Activated naive CD8-positive, alpha-beta T cell treated with anti-CD3 and anti-CD28 coated beads, Interleukin-2, amount 50 U/mL, for 16 hours (primary cell): ENCODE measurements at places on chromosomes 1 and 21.

DNA sequence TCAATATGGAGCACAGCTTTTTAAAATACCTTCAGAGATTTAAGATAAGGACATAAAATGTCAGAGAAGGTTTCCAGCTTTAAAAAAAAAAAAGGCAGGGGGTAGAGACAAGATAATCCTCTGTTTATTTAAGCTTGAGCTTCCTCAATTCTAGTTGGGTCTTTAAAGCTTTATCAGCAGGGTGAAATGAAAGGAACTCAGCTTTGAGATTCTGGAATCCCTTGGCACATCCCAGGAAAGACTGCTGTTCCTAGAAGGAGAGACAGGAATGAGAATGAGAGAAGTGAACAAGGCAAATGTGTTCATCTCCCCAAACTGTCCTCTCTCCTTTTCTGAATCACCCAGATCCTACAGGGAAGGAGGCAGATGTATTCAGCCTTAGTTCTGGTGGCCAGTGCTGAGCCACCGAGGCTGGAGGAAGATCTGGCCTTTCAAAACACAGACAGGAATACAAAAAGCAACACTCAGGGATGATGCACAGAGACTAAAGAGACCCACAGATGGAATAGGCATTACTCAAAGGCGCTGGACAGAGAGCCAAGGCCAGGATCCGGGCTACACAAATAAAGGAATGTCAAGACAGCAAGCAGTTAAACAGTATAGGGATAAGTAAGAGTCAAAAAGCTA lies 385.8 kb upstream of the DUSP10 start:
- no peak for DNase-seq

GRCh38 chr1:190066011-190066410 lies 411.7 kb downstream of the BRINP3 start:
- no peak for DNase-seq

- no peak for DNase-seq
Measured at GRCh38 chr1:233326319-233326718, 1.2 kb upstream of the MAP3K21 start.

DNA sequence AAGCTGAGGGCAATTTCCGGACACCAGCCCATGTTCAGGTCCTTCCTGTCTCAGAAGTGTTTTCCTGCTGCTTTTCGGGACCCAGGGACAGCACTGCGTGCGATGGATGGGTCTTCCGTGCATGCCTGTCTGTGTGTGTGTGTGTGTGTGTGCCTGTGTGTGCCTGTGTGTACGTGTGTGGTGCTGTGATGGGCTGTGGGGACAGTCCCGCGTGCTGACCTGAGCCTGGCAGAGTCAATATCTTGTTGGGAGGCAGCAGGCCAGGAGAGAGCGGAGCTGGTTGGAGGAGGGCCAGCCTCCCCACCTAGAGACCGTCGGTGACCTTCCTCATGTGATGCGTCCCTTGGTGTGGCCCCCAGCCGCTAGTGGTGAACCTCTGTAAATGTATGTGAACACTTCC lies 13.7 kb downstream of the SKI start:
- no peak for DNase-seq

DNA sequence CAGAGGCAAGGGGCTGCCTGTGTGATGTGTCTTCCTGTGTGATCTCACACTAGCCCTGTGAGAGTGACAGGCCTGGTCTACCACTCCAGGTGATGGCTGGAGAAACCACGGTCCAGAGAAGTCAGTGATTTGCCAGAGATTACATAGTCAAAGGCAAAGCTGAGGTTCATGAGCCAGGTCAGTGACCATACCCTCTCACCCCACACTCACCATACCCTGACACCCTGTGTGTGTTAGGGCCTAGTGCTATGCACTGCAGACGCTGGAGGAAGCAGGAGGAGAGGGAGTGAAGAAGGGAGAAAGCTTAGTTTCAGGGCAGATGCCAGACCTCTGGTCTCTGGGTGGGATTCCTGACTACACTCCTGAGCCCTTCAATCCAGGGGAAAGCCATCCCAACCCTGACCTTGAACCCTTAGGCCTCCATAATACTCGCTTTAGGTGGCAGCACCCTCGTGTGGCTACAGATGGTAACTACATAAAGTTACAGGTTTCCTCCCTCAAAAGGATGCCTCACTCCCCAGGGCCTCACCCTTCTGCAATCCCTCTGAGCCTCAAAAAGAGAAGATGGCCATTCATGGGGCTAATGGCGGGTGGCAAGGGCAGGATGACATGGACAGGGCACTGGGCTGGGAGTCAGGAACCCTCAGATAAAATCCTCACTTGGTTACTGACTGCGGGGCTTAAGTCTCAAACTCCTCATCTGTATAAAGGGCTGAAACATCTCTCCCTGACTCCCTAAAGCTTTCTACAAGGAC lies 20.8 kb upstream of the SDC3 start:
- DNase-seq: no peak

- DNase-seq: no peak
Measured at GRCh38 chr1:62588000-62588399, 9.3 kb upstream of the ANGPTL3 start.

GRCh38 chr1:44302541-44302940 lies 52.5 kb downstream of the ERI3 start:
- no peak for DNase-seq

- no peak for DNase-seq
Measured at GRCh38 chr21:16509476-16509875, 779.7 kb downstream of the USP25 start.

GRCh38 chr21:41460578-41461527 lies 34.8 kb downstream of the MX1 start:
- no peak for DNase-seq

DNA sequence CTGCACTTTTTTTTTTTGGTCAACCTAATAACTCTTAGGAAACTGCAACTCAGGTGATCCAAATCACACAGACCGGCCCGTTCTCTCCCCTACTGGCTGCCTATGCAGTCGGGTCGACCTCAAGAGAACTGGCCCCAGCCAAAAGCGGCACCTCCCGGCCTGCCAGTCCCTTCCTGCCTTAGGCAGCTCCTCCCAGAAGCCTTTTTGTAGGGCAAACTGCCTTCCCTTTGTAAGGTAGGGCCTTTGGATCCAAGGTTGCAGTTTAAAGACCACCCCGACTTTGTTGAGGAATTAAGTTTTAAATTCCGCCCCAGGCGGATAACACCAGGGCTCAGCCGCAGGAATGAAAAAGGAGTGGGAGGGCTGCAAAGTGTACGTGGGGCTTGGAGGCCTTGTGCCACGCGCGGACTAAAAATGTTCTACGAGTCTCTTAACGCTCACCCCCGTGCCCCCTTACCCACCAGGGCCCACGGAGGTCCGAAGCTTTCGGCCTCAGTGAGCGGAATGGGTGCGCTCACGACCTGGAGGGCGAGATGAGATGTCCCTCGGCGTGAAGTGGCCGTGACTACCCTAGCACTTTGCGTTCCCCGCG lies 642 bp upstream of the ST3GAL3 start:
- no peak for DNase-seq

DNA sequence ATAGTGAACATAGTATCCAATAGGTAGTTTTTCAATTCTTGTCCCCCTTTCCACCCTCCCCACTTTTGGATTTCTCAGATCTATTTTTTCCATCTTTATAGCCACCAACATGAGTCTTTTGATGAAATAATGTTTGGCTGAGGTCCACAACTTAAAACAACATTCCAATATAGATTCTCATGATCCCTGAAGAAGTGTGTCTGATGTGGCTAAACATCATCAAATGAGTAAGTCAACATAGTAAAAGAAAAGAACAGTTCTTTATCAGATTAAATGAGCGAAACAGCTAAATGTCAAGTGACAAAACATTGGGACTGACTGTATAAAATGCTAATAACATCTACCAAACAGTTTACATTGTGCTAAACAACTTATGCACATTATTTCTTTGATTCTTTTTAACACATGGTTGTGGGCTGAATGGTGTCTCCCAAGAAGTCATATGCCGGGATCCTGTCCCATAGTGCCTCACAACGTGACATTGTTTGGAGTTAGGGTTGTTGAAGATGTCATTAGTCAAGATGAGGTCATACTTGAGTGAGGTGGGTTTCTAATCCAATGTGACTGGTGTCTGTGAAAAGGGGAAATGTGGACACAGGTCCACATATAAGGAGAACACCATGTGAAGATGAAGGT lies 453.6 kb downstream of the LTN1 start:
- no peak for DNase-seq

DNA sequence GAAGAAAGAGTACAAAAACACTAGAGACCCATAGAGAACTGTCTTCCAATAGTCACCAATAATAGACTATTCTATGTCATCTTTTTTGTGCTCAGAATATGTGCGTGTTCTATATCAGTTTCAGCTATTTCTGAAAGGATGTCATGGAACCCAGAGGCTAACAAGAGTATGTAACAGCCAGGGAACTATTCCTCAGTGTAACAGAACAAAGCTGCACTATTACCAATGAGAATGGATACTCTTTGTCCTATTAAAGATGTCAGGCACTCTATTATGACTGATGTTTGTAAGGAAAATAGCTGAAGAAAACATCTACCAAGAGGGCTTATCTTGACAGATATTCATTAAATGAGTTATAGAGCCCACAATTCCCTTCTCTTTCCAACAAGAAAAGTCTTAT lies 8.6 kb upstream of the LRRC8C start:
- no peak for DNase-seq

GRCh38 chr1:21770201-21770600 lies 12.7 kb downstream of the USP48 start:
- DNase-seq: no peak

DNA sequence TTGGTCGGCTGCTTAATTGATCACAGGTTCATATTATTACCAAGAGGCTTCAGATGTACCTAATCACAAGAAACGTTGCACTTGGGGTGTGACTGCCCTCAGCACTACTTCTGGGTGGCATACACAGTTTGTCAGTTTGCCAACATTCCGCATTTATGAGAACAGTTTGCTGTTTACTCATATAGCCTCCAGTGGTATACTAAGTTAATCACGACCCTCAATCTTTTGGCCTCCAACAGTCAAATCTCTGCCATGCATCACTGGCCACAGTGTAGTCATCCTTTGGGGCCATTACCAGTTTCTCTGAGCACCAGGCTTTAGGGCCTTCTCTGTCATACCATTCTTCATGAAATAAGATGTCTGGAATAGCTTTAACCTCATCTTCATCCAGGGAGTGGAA lies 62.8 kb upstream of the BCL9 start:
- no peak for DNase-seq

DNA sequence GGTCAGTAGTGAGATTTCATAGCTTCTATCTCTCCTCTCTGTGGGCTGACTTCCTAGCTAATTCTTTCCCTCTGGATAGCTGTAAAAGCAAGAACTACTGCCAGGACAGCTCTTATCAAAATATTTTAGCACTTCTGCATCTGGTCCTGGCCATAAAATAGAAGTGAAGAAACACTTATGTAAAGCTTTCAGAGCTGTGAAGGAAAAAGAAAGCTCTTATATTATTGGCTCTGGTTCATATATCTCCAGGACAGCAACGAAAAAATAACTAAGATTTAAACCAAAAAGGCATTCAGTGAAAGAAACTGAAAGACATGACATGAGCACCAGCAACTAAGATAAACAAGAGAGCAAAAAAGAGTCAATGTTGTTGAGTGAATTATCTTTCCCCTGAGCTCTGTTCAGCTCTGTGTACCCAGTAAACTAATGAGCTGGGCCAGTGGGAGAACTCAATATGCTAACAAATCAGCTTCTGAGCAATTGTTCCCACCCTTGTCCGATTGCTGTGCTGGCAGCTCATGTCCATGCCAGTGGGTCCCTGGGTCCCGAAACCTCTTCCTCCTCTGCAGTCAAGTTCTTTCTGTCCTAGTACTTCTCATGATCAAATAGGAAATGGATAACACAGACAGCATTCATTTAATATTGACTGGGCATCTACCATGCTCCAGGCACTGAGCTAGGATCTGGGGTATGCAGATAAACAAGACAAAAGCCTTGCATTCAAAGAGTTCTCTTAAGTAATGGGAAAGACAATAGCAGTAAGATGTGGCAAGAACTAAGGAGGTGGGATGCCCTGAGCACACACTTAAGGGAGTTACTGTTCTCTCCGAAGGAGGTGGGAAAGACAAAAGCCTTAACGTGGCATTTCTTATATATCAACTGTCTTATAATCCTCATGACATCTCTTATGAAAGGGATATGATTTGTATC lies 45.3 kb upstream of the MAN1A2 start:
- no peak for DNase-seq

GRCh38 chr21:25528515-25528914 lies 78.8 kb downstream of the MRPL39 start:
- DNase-seq: no peak

- DNase-seq: no peak
Measured at GRCh38 chr1:226082959-226083301, 20.4 kb downstream of the H3-3A start.

DNA sequence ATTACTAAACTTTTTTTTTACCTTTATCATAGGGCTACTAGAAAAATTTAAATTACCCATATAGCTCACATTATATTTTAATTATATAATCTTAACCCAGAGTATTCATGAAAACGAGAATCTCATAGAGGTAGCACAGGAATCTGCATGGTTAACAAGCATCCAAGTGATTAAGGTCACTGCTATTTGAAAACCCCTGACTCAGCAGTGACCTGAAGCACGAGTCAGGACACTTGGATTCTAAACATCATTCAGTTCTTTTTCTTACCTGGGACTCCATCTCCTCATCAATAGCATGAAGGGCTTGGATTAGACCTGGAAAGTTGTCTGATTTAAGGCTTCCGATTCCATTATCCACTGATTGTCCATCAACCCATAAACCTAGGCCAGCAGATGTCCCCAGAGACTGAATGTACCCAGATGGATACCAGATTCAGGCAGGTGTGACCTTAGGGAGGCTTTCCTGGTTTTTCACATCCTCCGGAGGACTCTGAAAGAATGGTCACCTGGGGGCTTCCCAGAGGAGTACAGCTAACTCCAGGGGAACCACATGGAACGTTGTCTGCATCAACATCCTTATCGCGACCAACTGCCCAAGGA lies 174.3 kb downstream of the SETD4 start:
- no peak for DNase-seq

DNA sequence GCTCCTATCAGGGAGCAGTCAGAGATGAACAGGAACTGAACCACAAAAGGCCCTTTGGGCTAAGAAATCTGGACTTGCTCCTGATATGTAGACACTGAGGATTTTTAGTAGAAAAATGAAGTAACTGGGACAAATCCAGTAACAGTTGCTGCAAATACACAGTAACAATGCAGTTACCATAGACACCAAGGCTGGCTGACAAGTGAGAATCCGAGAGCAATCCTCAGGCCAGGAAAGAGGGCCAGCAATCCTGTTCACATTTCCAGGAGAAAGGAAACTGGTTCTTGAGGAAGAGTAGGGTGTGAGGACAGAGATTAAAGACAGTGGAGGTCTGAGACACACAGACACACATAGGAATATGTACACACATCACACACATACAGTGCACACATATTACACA lies 9.3 kb upstream of the LORICRIN start:
- DNase-seq: no peak

GRCh38 chr1:47782414-47783166 lies 214.6 kb downstream of the TRABD2B start:
- no peak for DNase-seq

GRCh38 chr1:19130468-19130867 lies 79.6 kb downstream of the UBR4 start:
- DNase-seq: no peak

DNA sequence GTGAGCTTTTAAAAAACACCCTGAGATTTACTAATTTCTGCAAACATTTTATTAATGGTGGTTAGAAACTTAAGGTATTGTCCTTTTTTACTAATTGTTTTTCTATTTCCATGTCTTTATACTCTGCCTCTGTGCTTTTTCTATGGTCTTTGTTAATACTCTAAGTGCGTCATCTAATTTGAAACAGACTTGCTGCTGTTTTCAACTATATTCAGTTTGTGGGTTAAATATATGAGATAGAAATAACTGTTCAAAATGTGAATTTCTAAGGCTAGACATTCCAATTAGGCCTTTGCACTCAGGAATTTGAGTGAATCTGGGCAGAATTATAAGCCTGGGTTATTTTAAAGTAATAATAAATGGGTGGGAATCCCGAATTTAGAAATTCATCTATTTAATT lies 82.4 kb upstream of the COL11A1 start:
- DNase-seq: no peak
